Islet precursor cell (in vitro differentiated cells): ENCODE measurements at places on chromosomes 3 and 15.

DNA sequence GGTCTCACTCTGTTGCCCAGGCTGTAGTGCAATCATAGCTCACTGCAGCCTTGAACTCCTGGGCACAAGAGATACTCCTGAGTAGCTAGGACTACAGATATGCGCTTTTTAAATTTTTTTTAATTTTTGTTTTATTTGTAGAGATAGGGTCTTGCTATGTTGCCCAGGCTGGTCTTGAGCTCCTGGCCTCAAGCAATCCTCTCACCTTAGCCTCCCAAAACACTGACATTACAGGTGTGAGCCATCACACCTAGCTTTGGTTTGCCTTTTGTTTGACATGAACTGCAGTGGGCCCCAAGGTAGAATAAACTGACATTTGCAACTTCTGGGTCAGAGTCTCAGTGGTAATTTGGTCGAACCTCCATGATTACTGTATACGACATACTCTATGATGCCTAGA is 7.9 kb upstream of the GLB1 start:
- no peak for DNase-seq

DNA sequence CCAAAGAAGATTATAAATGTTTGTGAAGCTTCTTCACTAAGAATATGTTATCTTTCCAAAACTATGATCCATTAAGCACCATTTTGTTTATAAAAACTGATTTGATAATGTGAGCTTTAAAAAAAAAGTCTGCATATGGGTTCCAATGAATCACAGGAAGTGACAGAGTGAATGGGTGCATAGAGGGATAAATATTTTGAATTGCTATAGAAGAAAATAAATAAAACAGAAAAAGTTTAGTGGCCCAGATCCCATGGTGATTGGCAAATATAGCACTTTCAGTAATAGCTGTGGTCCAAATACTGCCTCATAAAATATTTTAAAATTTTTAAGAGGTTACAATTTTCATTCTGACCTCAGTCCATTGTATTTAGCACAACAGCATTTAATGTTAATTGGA is 19.2 kb downstream of the CPA3 start:
- no peak for DNase-seq

DNA sequence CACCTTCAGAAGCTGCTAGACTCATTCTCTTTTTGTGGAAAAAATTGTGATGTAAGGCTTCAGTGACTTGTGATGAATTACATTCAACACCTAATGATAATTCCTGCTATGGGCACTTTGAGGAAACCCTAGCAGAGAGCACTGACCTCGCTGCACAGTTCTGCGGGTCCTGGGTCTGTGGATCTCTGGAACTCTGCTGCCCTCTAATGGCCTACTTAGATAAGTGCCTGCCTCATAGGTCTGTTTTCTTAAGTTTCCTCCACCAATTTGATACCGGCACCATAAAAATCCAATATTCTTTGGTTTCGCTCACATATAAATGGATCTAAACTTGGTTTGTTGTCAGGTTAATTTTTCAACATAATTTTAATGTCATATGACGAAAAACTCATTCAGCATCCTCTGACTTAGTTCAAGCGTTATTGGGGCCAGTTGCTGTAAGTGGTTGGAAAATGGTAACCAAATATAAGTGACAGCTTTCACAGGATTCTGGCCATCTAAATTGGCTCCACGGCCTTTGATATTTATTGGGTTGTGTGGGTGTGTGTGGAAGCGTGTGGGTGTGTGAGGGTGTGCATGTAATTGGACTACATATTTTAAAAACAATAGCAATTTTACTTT is 10.4 kb downstream of the SLITRK3 start:
- peak; percentile 75 for DNase-seq

GRCh38 chr3:139301183-139301582 is 42.6 kb upstream of the MRPS22 start:
- DNase-seq: no peak

- peak; percentile 66 for DNase-seq
Observed at GRCh38 chr3:99943931-99944761, 126.5 kb downstream of the CMSS1 start.

DNA sequence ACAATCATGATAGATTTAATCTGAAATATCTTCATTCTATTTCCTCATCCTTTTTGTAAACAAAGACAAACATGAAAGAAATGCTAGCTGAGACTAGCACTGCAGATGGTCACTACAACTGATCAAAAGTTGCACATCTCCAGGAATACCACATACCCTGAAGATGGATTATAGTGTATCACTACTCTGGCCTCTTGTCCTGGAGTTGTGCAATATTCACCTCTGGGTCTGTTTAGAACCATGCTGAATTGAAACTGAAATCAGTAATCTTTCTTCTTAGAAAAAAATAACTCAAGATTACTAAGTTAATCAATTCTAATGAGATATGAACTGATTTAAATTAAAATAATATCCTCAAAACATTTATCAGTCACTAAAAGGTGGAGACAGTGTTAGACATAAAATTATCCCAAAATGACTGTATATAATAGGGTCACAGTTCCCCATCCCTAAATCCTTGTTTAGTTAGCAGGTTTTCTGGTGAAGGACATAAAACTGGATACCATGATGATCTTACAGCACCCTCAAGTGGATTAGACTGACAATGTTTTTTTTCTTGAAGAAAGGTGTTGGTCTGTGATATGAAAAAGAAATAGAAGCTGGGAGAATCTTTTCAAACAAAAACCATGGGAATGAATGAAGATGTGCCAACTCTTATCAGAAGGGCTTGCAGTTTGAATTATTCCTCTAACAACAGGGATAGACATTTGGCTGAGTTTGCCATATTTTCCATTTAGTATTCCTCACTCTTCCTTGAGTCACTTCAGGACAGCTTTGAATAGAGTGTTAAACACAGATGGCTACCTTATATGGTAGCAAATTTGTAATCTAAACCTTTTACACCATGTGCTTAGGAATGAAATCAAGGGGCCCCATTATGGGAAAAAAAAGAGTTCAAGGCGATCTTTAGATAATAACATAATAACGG is 7.1 kb upstream of the TTC14 start:
- DNase-seq: no peak

DNA sequence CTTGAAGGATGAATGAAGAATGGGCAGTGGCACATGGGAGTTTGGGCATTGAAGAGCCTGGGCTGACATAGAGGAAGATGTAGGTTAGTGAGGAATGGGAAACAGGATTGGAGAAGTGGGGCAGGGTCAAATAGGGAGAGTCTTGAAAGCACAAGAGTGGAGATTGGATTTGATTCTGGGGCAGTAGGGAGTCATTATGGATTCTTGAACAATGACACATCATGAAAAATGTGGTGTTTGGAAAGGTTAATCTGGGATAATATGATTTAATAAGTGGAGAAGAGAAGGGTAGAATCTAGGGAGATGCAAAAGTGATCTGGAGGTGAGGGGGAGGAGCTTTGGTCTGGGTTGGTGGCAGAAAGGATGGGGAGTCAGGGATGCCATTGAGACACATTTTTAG is 45.4 kb upstream of the ROPN1 start:
- DNase-seq: no peak

- DNase-seq: no peak
Observed at GRCh38 chr3:16503191-16503776, 10.2 kb downstream of the RFTN1 start.
